Stimulated activated CD4-positive, alpha-beta T cell treated with anti-CD3 and anti-CD28 coated beads, Interleukin-2, amount 100 ng/mL, for 48 hours (primary cell): ENCODE measurements at places on chromosomes 4 and X.

- DNase-seq: no peak
Measured at GRCh38 chrX:52509916-52510315, 6.9 kb downstream of the XAGE1B start.

DNA sequence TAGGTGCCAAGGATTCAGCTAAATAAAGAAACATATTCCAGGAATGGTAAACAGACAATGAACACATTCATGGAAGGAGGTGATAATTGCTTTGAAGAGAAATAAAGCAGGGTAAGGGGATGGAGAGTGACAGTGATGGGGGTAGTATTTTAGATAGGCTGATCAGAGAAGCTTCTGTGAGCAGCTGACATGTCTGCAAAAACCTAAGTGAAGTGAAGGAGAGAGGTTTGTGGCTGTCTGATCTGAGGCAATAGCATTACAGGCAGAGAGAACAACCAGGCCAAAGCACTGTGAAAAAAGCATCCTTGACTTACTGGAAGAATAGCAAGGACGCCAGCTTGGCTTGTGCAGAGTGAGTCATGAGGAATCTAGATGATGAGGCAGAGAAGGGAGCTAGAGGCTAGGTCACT lies 271.9 kb upstream of the GATB start:
- no peak for DNase-seq

GRCh38 chrX:97987979-97988378 lies 1104.3 kb downstream of the RPA4 start:
- no peak for DNase-seq

- no peak for DNase-seq
Measured at GRCh38 chr4:108144451-108144850, 24.3 kb downstream of the LEF1 start.

GRCh38 chr4:36332023-36332781 lies 50.8 kb downstream of the DTHD1 start:
- DNase-seq: no peak
